Glutamatergic neuron (in vitro differentiated cells): ENCODE measurements at places on chromosomes 12 and 14. TPM values are rescaled to one million over a fixed set of nuclear protein-coding genes. Genes with fewer than 3 reads are reported as not detected.

DNA sequence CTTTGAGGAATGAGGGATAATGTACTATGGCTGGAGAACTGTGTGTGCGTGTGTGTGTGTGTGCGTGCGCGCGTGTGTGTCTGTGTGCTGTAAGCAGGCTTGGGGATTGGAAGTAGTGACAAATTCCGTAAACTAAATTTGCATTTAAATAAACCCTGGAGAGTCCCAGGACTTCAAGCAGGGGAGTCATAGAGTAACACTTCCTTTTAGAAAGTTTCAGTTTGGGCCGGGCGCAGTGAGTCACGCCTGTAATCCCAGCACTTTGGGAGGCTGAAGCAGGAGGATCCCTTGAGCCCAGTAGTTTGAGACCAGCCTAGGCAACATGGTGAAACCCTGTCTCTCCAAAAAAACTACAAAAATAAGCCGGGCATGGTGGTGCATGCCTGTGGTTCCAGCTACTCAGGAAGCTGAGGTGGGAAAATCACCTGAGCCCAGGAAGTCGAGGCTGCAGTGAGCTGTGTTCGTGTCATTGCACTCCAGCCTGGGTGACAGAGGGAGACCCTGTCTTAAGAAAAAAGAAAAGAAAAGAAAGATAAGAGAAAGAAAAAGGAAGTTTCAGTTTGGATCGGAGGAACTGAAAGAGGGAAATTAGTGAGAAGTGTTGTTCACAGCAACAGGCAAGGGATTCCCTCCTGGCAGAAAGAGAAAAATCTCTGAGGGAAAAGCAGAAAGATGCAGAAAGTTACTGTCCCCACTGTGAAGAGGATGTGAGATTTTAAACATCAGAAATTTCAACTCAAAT, 222.7 kb upstream of the SOX5 start:
- DNase-seq, result no peak

GRCh38 chr14:95134304-95134933, 22.9 kb downstream of the DICER1 start:
- DNase-seq, result no peak

DNA sequence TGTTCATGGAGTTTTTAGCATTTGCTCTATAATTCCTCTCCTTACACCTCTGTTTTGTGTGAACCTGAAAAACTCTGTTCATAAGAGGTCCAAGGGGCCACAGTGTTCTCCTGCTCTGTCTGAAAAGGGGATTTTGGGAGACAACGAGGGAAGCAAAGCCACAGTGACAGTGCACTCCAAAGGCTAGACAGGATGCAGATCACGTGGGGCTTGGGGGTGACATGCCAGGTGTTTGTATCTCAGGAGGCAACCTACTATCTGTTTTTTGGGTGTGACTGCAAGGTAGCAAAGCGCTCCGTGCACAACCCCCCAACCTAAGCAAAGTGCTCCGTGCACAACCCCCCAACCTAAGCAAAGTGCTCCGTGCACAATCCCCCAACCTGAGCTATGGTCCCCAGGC, 5.1 kb upstream of the CHD4 start:
- DNase-seq, result no peak

GRCh38 chr12:6824085-6824775, 2.6 kb downstream of the GPR162 start:
- no peak for DNase-seq

DNA sequence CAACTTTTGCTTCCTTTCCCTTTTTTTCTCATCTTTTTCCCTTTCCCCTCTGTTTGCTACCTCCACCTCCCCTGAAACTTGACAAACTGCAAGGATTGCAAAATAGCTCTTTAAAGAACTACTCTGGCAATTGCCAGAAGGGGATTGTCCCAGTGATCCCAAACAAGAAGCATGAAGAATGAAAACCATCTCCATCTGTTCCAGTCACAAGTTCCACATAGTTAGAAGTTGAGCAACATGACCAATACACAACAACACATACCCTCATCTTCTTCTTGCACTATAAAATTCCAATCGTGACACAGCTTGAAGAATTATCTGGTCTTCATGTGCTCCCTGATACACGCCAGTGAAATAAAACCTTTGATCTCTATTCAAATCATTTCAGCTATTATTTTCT, 93.7 kb upstream of the USP15 start:
- DNase-seq, result no peak

- DNase-seq, result no peak
These were observed 4.9 kb upstream of the ANKLE2 start for GRCh38 chr12:132766380-132767085.

The PTPRR gene
- 0.34 TPM for total RNA-seq

DNA sequence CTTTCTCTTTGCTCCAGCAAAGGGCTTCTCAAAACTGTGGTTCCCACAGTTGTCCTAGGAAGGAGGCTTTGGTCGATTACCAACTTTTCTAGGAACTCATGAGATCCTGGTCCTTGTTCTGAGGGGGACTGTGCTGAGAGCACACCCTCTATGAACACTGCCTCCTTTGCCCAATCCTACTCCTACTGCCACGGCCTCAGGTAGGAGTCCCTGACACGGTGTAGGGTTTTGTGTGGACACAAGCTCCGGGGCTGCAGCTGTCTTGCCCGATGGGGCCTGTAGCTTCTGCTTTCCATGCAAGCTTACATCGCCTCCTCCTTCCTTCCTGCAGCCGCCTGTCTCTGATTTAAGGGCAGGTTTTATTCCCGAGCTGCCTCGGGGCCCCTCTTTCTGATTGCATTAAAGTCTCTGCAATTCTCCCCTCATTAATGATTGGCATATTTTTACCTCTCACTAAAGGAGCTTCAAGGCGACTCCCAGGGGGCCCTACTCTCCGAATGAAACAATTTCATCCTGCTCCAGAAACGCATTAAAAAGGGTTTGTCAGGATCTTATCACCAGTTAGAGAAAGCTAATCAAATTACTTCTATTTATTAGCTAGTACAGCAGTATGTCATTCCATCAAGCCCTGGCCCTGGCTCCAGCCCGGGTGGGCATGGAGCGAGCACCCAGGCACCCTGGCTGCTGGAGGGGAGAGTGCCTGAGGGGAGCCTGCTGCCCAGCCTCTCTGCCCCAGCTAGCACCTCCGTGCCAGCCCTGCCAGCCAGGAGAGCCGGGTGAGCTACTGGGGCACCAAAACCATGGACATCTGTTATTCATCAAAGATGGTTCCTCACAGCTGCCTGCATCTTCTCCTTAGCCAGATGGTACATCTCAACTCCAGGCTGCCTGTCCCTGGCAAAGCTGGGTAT, 38.0 kb upstream of the ESRRB start:
- no peak for DNase-seq

- no peak for DNase-seq
These were observed 166.8 kb downstream of the MYRFL start for GRCh38 chr12:69991690-69992288.

DNA sequence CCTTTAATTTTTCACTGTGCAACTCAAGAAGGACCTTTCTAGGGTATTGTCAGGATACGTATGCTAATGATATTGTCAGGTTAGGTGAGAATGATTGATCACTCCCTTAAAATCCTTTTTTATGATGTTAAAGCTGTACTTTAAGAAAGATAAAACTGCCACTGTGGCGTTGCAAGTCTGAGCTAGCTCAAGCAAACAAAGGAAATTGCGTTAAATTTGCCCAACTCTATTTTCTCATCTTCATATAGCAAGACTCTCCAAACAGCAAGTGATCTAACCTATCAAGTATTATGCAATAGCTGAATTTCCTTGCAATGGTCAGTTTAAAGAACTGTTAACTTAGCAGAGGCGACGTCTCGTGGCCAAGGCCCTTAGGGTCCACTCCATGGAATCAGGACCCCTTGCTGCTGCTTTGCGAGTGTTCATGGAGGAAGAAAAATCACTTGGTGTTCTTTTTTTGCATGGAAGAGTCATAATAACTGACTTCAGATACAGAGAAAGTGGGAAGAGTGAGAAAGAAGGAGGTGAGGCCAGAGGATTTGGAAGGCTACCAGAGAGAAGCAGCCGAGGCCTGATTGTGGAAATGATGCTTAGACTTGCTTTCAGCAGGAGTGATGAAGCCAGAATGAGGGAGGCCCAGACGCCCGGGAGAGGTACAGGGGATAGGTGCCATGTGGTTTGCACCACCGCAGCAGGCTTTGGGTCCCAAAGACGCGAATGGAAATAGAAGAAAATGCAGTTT, 2.5 kb downstream of the TRAF3 start:
- DNase-seq, result no peak

DNA sequence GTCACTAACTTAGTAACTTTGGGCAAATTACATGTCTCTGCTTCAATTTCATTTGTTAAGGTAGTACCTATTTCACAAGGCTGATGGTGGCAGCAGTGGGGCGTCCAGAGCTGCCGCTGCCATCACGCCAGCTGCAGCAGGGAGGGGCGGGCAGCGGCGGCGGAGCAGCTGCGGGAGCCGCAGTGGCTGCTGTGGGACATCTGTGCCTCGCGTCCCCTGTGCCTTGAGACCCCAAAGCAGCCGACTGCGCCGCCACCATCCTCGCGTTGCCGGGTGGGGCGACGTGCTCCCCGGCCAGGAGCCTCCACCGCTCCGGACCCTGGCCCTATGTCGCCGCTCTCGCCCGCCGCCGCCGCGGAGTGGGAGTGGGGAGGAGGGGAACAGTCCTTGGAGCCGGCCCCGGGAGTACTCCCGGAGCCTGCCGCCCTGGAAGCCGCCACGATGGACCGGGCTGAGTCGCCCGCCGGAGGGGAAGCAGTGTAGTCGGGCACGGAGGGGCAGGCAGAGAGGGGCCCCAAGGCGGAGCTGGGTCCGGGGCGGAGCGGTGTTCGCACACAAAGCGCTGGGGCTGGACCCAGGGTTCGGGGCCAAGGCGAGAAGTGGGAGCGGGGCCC, 51.4 kb downstream of the A2M start:
- DNase-seq, result peak; percentile 74

The BAG5 gene
- 34.4 TPM for total RNA-seq

The RERG gene
- total RNA-seq, result not detected

The OR6C2 gene
- not detected for total RNA-seq

The SLC6A12 gene
- total RNA-seq, result 0.64 TPM

GRCh38 chr14:35331605-35332516, 39.7 kb downstream of the PSMA6 start:
- DNase-seq, result no peak

DNA sequence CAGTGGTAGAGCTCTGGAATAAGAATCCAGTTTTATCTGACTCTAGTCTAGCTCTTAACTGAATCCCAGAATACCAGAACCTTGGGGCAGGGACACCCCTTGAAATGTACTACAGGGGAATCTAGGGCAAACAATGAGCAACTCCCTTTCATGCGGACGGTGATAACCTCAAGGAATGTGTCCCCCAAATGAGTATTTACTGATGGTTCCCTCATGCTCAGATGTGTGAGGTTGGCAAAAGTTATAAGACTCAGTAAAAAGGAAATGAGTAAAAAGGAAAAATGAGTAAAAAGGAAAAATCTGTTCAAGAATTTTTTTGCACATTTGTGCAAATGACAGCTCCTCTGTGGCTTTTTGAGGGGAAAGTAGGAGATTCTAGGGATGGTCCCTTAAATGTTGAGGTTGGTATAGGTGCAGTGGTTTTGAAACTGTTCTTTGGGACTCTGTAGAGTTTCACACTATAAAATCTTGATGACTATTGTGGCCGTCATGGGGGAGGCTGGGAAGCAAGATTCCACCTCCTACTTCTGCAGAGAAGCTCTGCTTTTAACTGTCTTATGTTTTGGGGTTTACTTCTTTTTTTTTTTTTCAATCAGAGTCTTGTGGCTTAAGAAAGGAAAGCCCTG, 58.6 kb downstream of the NRXN3 start:
- DNase-seq, result no peak

DNA sequence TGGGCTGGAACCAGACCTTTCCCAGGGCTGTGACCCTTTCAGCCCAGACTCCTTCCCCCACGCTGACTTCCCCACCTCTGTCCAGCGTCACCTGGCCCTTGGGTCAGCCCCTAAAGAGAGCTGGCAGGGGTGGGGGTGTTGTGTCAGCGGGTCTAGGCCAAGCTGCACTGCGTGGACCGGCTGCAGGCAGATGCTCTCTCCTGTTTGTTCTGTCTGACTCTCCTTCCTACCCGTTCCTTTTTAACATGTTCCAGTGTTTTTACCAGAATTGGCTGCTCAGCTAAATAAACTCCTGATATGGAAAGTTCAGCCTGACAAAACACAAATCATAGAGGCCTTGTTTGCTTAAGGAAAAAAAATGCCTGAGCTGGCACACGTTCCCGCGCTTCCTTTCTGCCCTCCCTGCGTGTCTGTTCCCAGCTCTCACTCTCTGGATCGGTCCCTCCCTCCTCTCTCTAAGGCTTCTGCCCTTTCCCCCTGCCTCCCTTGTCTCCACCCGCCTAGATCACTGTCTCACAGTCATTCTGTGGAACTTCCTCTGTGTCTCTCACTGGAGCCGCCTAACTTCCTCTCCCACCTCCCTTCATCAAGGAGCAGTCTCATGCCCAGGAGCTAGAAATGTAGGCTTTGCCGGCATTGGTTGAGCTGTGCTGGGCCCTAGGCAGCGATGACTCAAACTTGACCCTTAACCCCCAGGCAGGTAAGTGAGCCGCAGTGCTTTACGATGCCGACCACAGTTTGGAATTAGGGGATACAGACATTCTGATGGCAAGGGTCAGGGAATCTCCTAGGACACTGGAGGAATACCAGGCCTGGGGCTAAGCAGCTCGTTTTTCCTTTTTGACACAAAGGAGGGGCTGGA, 15.5 kb upstream of the MLXIP start:
- DNase-seq, result no peak

- no peak for DNase-seq
These were observed 78.3 kb downstream of the LGMN start for GRCh38 chr14:92670160-92670559.

DNA sequence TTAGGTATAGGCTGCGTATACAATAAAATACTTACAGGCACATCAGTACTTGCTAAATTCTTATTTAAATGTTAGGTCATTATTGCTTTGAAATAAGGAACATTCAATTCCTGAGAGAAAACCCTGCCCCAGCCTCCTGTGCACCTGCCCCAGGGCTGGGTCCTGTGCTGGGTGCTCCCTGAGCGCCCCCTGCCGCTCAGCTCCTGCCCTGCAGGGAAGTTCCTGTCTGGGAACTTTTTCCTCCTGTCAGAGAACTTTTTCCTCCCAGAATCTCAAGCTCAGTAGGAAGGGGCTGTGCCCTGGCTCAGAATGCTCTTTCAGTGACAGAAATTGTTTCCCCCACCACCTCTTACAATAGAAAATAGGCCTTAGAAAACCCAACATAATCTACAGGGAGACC, 751.1 kb downstream of the TMEM121 start:
- no peak for DNase-seq

- no peak for DNase-seq
These were observed 458.1 kb downstream of the PCNX1 start for GRCh38 chr14:71365361-71365760.
